NCI-H82 (cell line): ENCODE measurements at places on chromosomes 6 and 20.

DNA sequence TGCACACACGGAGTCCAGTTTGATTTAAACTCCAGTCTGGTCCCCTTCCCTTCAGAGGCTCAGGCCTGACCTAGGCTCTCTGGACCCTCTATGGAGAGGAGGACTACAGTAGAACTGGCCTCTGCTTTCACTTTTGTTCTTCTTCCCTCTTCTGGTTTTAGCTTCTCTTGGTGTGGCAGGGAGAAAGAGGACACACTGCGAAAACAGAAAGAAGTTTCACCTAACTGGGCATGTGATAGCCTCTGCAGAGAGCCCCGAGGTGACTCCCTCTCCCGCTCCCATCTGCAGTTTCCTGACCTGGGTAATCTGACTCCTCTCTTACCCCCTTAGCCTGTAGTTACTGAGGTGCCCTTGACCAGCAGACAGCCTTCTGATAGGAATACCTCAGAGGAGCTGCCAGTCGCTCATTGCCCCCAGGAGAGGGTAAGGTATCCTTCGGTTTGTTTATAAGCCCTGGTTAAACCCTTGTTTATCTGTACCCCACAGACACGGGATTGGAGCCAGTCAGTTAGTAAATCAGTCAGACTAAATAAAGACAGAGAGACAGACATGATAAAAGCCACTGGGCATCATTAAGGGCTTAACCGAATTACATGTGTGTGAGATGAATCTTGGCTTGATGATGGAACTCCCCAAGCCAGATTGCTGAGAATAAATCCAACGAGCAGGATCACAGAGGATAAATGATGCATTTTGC lies 12.0 kb upstream of the DTNBP1 start:
- peak; percentile 86 for DNase-seq

DNA sequence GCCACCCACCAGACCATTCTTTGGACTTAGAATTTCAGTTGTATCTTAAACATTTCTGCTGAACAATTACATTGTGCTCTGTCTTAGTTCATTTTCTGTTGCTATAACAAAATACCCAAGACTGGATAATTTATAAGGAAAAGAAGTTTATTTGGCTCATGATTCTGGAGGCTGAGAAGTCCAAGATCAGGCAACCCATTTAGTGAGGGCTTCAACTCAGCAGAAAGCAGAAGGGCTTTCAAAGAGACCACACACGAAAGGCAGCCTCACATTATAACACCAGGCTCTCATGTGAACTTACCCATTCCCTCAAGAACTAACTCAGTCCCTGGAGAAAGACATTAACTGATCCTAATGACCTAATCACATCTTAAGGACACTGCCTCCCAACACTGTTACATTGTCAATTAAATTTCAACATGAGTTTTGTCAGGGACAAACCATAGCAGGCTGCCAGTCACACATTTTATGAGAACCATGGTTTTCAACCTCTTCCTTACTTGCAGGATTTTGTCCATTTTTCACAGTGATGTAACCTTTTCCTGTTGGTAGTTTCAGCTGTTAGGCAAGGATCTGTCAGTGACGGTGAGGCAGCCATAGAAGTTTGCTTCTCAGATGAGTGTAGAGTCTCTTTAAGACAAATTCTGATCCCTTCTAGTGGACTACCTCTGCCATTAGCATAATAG lies 399.6 kb upstream of the SOX4 start:
- no peak for DNase-seq

DNA sequence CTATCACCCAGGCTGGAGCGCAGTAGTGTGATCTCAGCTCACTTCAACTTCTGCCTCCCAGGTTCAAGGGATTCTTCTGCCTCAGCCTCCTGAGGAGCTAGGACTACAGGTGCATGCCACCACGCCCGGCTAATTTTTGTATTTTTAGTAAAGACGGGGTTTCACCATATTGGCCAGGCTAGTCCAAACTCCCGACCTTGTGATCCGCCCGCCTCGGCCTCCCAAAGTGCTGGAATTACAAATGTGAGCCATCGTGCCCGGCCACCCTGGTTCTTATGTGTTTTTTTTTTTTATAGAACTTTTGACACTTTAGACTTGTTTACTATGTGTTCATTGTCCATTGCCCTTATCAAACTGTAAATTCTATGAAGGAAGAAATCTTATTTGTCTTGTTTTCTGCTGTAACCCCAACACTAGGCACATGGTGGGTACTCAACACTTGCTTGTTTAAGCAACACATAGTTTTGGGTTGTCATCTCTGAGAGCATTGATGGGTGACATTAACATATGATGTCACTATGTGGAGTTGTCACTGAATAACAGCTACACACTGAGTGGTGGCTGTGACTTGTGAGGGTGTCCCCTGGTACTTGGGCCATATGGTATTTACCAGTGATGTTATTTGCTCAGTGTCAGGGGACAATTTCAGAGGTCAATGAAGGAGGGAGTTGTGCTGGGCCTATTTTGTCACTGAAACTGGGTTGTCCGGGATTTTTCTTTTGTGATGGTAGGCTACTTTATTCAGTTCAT lies 1.5 kb upstream of the PXMP4 start:
- DNase-seq = no peak

GRCh38 chr6:55399351-55399750 lies 72.1 kb downstream of the GFRAL start:
- DNase-seq = no peak

DNA sequence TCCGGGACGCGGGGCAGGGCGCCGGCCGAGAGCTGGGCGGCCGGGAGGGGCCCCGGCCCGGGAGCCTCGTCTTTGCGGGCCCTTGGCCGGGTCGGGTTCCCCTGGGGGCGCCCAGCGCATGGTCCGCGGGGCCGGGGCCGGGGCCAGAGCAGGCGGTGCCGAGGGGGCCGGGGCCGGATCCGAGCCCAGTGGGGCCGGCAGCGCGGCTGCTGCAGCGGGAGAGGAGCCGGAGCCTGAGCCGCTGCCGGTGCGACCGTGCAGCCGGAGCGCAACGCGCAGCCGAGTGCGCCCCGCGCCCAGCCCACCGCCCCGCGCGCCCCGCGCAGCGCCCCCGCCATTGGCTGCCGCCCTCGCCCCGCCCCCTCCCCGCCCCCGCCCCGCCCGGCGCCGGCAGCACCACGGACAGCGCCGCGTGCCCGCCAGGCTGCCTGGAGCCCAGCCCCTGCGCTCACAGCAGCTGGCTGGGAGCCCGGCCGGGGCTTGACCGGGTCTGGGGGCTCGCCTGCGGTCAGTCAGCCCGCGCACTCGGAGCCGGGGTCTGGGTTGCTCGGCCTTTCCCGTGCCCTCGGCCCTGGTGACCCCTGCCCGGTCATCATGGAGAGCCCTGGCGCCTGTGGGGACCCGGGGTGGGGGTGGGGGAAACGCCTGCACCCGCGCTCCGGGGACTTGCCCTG lies at the start of gene HRH3:
Gene HRH3, minus strand, starts transcription at position 287 of the 674 bp plus-strand sequence. CDS start 308 bp downstream, outside the sequence.
- peak; percentile 79 for DNase-seq

DNA sequence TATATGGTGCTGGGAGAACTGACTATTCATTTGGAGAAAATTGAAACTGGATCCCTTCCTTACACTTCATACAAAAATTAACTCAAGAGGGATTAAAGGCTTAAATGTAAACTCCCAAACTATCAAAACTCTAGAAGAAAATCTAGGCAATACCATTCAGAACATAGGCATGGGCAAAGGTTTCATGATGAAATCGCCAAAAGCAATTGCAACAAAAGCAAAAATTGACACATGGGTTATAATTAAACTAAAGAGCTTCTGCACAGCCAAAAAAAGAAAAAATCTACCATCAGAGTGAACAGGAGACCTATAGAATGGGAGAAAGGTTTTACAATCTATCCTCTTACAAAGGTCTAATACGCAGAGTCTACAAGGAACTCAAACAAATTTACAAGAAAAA lies 851.3 kb upstream of the MAN1A1 start:
- DNase-seq = no peak

DNA sequence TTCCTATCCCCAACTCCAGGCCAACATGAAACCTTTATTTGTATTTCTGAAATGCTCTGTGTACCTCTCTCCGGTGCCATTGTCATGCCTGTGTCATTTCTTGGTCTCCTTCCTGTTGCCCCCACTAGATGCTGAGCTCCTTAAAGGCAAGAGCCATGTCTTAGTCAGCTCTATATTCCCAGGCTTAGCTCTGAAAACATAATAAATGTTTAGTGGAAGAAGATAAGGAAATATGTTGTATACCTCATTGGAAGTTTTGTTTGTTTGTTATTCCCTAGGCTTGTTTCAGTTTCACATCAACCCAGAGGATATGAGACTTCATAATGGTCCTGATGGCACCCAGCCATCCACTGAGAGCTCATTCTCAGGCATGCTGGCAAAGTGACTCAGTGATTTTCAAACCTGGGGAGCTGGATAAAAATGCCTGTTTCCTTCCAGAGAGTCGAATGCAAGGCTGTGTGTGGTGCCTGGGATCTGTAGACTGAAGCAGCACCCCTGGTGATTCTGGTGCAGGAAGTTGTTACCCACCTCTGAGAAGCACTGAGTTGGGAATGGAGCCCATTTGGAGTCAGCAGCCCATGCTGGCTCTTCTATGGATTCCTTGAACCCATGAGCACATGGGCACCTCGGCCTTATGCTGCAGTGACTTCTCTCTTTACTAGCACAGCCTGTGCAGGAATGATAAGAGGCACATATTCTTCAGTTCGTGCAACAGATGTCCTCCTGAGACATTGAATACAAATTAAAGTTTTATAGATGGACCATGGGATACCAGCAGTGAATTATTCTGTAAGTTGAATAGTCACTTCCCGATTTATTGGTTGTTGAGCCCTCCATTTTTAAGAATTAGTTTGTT lies 205.2 kb downstream of the FARS2 start:
- DNase-seq = no peak

DNA sequence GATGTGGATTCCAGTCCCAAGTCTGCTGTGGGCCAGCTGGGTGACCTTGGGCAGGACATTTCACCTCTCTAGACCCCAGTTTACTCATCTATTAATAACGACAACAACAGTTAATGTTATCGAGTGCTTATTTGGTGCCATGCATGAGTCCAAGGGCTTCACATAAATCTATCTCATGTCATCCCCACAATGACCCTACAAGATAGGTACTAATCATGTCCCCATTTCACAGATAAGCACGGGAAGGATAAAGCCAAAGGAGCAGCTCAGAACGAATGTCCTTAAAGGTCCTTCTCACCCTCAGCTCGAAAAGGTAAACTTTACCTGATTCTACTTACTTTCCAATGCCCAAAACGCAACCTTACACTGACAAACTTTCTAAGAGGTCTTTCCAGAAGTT lies 35.7 kb downstream of the TRAM2 start:
- no peak for DNase-seq

DNA sequence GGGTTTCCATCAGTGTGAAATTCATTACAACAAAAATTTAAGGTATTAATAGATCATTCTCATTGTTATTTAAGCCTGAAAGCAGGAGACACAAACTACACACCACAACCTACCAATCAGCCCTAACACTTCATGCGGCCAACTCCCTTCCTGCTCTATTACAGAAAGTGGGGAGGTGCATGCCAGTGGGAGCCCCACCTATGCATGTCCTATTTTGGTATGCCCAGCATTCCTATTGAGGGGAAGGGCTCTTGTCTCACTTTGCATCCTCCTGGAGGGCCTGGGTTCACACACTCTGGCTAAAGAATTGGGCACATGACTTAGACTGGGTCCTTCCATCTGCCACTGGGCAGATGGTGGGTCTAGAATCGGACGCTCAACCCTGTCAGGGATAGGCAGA lies 450.0 kb downstream of the PTPRT start:
- peak; percentile 32 for DNase-seq
